Omental fat pad (tissue), 4 donors: ENCODE measurements at places on chromosomes 16 and 17.

DNA sequence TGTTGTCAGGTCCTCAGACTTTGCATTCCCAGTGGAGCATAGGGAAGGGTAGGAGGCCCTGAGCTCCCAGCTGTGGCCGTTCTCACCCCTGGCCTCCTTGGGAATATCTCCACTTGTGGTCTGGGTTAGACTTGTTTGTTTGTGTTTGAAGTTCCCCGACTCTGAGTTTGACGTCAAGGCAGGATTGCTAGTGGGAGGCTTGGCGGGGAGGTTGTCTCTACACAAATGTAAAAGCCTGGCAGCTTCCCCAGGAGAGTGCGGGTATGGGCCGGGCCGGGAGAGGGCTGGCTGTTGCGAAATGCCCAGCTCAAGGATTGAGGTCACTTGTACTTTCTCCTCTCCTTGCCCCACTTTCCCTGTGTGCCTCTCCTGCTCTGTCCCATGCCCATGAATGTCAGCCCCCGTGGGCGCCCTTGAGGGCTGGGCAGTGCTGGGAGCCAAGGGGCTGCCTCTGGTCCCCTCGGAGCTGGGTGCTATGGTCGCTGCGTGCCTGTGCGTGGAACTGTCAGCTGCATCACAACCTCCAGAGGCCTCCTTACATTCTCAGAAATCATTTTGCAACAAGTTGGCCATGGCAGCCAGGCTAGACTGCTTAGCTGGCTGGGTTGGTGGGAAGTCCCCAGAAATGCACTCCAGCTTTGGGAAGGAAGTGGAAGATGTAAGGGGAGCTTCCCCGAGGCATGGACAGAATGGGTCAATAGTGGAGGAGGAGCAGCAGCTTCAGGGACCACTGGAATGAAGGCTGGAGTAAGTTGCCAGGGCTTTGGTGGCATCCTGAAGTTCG lies 84.3 kb downstream of the KSR1 start:
- DNase-seq: peak; percentile 64

DNA sequence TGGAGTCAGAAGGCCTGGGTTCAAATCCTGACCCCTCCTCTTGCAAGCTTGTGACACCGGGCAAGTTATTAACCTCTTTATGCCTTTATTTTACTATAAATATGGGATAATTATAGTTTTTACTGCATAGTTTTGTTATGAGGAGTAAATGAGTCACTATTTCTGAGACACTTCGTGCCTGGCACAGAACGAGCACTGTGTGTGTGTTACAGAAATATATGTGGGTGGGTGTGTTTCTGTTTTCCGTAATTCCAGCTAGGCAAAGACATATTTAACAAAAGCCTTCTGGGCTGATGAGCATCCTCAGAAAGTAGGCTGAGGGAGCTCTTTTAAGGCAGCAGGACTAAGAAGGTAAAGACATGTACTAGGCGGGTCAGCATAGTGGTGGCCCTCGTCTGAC lies 417.9 kb downstream of the MAF start:
- DNase-seq: no peak

DNA sequence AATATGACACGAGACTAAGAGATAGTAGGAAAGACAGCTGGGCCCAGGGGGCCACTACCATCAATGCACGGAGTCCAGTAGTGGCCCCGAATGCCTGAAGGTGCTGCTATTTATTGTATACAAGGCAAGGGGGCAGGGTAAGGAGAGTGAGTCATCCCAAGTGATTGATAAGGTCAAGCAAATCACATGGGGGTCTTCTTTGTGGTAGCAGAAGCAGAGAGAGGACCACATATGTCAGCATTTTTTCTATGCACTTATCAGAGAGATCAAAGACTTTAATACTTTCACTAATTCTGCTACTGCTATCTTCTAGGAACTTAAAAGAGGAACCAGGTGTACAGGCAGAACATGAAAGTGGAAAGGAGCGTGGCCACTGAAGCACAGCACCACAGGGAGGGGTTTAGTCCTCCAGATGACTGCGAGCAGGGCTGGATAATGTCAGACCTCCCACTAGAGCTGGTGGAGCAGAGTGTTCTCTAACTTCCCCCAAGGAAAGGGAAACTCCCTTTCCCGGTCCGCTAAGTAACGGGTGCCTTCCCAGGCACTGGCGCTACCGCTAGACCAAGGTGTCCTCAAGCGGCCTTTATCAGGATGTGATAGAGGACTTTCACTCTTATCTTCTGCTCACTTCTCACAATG lies 26.4 kb upstream of the ARL4D start:
- no peak for DNase-seq

DNA sequence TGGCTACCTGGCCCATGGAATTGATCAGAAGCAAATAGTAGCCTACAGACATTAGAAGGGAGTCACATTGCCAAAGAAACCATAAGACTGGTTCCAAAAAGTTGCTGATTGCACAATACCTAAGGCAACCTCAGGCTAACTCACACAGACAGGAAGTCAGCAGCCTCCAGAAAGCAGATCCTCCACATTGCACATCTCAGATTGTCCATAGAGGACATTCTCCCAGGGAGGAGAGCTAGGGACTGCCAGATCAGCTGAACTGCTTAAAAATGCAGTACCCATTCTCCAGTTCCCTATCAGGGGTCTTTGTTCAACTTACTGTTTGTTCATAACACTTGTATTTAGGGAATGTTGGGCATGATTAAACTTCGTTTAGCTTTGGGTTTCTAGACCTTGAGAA lies 4.2 kb downstream of the CCL3 start:
- DNase-seq: no peak

- no peak for DNase-seq
Measured at GRCh38 chr16:77250400-77250799, 51.2 kb downstream of the SYCE1L start.

DNA sequence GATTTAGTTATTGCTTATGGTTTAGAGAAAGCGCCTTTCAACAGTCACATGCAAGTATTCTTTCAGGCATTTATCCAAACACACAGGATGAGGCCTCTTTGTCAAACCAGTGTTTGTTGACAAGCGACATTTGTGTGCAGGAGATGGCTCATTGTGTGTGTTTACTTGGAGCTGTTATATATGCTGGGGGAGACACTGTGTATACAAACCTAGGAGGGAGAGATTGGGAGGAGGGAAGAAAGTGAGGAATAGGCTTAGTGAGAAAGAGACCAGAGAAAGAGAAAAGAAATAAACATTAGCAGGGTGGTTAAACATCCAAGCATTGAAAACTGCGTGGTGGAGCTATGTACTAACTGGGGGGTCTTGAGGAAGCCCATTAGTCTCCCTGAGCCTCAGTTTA lies 437.6 kb downstream of the MAF start:
- no peak for DNase-seq

- DNase-seq: no peak
Measured at GRCh38 chr16:85151603-85152413, 39.5 kb upstream of the CIBAR2 start.

DNA sequence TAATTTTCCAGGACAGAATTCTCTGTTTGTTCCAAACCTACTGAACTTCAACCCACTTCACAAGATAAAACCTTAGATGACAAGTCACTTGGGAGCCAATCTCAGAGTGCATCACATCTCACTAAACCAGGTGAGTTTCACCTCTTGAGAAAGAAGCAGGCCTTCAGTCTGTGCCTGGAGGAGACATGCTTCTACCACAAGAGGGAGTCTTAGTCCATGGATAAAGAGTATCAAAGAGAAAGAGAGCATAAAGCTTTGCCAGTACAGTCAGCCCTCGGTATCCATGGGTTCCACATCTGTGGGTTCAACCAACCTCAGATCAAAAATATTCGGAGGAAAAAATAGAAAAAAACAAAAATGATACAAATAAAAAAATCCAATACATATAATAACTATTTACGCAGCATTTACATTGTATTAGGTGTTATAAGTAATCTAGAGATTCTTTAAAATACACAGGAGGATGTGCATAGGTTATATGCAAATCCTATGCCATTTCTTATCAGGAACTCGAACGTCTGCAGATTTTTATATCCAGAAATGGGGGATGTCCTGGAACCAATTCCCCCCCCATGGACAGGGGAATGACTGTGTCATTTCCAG lies 37.7 kb downstream of the DUSP14 start:
- DNase-seq: no peak

DNA sequence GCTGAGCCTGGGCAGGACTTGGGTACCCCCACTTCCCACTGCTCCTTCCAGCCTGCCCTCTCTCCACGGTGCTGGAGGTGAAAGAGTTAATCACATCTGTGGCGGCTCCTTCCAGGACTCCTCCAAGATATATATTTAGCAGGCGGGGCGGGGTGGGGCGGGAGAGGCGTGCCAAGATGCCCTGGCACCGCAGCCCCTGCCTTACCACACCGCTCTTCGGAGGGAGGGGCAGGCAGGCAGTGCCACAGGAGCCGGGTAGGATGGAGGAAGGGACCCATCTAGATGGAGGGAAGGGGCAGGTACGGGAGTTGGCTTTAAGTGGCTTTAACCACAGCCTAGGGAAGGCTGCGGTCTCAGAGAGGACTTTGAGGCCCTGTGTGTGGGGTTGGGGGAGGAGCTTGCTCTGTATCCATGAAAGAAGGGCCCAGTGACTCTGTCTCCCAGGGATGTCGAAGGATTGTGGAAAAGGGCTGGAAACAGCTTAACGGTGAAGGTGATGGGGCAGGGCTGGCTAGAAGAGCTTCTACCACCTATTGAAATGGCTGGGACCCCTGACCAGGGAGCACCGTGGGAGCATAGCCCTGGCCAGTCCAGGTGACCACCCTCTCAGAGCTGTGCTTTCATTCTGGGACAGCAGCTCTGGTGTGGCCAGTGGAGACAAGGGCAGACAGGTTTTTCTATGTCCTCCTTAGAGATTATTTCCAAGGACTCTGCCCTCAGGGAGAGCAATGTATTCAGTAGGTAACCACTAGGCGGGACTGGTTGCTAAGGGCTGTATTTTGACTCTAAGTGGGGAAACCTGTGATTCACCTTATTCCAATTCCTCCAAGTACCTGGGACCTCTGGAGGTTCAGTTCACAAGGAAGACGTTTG lies 13.0 kb downstream of the GPR142 start:
- DNase-seq: no peak

DNA sequence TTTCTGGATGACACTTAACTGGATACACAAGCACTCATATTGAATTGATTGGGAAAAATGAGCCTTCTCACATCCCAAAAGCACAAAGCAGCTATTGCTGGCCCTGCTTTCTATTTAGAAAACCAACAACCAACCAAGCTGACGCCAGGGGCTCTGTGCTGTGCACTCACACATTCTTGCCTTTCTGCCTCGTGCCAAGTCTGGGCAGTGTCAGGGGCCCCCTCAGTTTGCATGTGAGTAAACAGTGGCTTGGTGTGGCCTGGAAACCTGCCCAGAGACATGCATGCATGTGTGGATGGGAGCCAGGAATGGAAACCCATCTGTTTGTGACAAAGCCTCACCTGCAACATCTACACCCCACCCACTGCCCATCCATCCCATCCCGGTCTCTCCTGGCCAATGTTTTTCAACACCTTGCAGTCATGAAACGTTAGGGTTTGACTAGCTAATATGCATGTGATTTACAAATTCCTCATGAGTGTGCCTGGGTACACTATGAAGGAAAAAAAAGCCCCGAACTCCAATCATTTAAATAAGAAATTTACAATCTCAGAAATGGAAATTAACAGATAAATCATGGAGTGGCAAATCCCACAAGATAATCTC lies 20.4 kb downstream of the MIEF2 start:
- no peak for DNase-seq

- no peak for DNase-seq
Measured at GRCh38 chr17:56917559-56918296, 3.9 kb upstream of the TRIM25 start.

GRCh38 chr16:19783363-19784182 lies 65.5 kb downstream of the IQCK start:
- DNase-seq: no peak

DNA sequence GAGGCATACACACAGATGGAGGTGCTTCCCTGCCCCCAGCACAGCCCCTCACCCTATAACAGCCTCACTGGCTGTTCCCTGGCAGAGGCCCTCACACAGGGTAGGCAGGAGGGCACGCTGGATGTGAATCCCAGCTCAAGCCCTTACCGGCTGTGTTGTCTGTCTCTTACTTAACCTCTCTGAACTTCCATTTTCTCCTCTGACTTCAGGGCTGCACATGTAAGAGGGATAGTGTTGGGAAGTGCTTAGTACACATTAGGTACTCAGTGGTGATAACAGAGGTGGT lies 24.6 kb upstream of the EIF1 start:
- no peak for DNase-seq

GRCh38 chr16:84281074-84281473 lies 13.6 kb upstream of the WFDC1 start:
- DNase-seq: no peak

DNA sequence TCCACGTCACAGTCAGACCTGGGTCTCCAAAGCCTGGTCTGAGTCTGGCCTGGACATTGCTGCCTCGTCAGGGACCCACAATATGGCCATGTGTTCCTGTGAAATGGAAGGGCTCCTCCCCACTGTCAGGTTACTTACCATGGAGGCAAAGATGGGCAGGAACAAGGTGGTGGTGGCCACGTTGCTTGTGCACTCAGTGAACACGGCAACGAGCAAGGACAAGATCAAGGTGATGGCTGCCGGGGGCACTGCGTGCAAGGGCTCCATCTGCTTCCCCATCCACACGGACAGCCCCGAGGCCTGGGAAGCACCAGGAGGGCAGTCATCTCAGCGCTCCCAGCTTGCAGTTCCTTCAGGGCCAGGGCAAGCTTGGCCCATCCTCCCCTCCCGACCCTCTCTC lies 22.5 kb downstream of the SLC13A5 start:
- no peak for DNase-seq

- DNase-seq: no peak
Measured at GRCh38 chr16:50266337-50267091, at the start of gene ADCY7. TSS of gene ADCY7 (plus strand) at chr16:50266551. CDS start at chr16:50288180, 21,629 bp downstream.

- DNase-seq: no peak
Measured at GRCh38 chr16:14394834-14395233, 235.2 kb downstream of the PARN start.

DNA sequence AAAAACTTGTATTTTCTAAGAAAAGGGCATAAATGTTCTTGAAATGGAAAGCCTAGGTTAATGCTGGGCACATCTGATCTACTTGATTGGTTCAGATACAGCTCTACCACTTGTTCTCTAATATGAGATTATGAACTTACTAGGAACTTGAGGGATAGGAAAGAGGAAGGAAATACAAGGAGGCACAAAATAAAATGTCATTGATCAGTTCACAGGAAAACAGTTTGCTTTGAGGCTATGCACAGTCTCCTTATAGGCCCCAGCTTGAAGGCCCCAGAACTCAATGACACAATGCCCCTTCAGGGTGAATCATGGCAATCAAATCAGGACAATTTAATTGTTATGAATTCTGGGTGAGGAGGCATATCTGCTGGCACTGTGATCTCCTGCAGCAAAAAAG lies 27.1 kb downstream of the NXPH3 start:
- DNase-seq: no peak

DNA sequence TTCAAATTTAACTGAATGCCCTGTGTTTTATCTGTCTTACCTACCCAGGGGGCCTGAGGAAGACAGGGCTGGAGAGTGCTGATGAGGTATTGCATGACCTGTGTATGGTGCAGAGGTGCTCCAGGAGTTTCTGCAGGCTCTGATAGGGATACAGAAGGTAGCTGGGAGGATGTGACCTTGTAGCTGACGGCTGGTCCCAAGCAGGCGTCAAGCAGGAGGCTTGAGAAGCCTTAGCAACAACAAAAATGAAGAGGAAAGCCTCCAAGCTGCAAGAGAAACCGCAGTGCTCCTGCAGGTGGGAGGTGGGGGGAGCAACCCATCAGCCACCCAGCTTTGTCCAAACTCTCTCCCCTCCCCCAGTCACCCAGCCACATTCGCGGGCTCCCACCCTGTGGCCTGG lies 40.4 kb downstream of the LAT start:
- DNase-seq: no peak

- DNase-seq: no peak
Measured at GRCh38 chr17:17004251-17004996, 32.5 kb upstream of the TNFRSF13B start.
